EL (cell line): ENCODE measurements at places on chromosomes 13 and 19.

GRCh38 chr19:2135474-2136402 lies 15.6 kb downstream of the AP3D1 start:
- no peak for DNase-seq

DNA sequence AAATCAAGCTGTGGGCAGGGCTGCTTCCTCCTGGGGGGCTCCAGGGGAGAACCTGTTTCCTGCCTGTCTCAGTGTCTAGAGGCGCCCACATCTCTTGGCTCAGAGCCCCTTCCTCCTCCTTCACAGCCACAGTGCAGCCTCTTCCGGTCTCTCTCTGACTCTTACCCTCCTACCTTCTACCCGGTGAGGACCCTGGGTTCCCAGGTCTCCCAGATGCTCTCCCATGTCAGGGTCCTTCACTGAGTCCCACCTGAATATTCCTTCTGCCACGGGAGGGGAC lies 153.1 kb downstream of the KDM4B start:
- no peak for DNase-seq

- no peak for DNase-seq
Measured at GRCh38 chr13:73820688-73821087, 313.5 kb downstream of the KLF12 start.

DNA sequence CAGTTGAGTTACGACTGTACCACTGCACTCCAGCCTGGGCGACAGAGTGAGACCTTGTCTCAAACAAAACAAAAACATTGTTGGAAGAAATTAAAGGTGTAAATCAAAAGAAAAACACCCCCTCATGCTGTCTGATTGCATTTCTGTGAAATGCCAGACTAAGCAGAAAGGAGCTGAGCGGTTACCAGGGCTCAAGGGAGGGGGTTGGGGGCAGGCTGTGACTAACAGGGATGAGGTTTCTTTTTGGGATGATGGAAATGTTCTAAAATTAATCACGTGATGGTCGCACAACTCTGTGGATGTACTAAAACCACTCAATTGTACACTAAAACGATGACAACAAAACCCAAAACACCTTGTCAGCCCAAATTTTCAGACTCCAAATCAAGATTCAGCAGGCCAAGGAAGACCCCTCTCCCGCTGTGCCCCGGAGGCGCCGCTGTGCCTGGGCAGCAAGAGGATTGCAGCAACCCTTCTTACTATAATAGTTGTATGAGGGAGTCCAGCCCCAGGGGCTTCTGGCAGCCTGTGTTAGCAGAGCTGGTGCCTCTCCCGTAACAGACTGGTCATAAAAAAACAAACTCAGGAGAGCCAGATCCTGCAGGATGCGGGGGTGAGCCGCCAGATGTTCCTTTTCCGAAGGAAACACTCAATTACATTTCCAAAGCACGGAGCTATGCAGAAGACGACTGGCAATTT lies 20.9 kb downstream of the CAPS start:
- DNase-seq, result peak; percentile 84

- peak; percentile 3 for DNase-seq
Measured at GRCh38 chr13:44305917-44306370, 67.7 kb upstream of the SERP2 start.

- DNase-seq, result peak; percentile 71
Measured at GRCh38 chr19:18589380-18590272, 1.0 kb downstream of the REX1BD start.

GRCh38 chr13:110047496-110047895 lies 259.5 kb downstream of the COL4A1 start:
- DNase-seq, result no peak

DNA sequence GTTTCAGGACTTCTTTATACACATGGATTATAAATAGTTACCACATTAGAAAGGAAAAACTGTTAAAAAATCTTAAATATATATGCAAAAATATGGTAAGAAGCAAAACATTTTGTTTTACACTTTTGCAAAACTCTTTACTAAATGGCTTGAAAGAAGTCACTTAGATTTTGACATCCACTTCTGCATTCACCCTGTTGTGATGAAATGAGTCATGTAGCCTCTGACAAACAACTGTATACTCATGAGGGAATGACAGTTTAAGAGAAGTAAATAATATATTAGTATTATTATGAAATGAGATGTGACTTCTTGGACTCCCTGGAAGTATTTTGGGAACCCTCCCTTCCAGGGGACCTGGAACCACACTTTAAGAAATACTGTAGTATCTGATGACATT lies 275.6 kb downstream of the DACH1 start:
- DNase-seq, result no peak

DNA sequence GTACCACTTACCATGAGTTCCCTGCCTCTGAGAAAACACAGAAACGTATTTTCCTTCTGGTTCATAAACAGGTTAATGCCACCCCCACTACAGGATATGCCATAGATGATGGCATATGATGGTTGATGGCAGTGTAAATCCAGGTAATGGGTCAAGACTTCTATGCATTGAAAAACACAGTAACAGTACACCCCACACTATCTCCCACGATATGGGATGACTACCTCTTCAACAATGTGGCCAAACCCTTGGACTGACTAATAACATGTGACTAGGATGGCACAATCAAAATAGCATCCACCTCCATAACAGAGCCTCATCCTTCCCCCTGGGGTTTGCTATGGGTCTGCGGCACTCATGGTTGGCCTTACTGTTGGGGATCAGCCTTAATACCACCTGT lies 22.0 kb downstream of the ZNF235 start:
- DNase-seq, result peak; percentile 39

DNA sequence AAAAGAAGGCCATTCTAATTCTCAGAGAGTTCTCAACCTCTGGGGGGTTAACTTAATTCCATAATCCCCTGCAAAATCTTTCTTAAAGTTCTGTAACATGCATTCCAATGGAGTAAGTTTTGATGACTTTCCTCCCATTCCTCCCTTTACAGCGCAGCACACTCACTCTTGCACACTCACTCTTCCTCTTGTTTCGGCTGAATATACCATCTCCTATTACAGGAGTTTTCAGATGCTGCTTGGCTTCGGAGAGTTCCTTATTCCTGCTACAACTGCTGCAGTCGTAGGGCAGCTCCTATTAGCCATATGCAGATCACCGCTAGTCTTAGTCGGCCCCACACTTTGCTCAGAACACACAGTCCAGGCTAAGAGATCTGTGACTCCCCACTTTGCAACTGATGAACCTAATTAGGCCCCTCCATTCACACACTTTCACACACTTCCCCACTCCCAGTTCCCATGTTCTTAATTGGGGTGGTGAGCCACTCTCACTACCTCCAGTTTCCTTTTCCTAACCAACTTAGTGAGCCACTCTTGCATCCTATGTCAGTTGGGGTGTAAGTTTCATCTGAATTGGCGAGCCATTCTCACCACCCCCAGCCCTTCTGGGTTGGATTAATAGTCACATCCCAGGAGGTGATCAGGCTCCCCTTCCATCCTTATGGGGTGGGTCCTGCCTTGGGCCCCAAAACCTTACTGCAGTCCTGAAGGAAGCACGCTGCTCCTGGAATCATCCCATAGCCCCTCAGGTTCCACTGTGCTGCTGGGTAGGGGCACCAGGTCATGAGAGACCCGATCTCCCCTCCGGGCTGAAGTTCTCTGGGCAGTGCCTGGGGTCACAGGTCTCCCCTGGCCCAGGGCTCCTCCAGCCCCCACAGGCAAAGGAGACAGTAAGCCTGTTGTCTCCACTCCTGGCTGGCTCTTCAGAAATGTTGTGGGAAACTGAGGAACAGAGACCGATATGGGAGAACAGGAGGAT lies 53.9 kb downstream of the OR10H4 start:
- no peak for DNase-seq

DNA sequence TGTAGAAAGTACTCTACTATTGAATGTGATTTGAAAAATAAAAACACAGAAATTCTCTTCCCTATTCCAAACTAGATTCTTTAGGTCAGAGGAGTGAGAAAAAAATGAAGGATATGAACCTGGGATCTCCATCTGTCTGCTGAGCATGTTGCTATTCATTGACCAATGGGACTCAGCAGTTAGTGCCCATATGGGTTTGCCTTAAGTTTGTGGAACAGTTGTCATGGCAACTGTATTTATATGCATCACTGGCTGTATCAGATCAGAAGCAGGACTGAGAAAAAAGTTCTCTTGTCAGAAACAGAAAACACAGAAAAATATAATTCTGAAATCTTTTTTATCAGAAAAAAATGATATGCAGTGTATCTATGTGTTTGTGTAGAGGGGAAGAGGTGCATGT lies 73.3 kb upstream of the ATXN8OS start:
- DNase-seq, result no peak

- peak; percentile 39 for DNase-seq
Measured at GRCh38 chr13:113647351-113648215, 10.4 kb downstream of the ATP4B start.

GRCh38 chr13:41960211-41960636 lies 685 bp downstream of the VWA8 start:
- peak; percentile 50 for DNase-seq

GRCh38 chr13:78319101-78319627 lies 284.2 kb downstream of the POU4F1 start:
- no peak for DNase-seq

GRCh38 chr13:90402102-90402501 lies 945.4 kb upstream of the MIR17HG start:
- no peak for DNase-seq

- peak; percentile 19 for DNase-seq
Measured at GRCh38 chr13:74306496-74306895, 172.3 kb upstream of the KLF12 start.
